Endothelial cell (in vitro differentiated cells): ENCODE measurements at places on chromosomes 12 and 14.

DNA sequence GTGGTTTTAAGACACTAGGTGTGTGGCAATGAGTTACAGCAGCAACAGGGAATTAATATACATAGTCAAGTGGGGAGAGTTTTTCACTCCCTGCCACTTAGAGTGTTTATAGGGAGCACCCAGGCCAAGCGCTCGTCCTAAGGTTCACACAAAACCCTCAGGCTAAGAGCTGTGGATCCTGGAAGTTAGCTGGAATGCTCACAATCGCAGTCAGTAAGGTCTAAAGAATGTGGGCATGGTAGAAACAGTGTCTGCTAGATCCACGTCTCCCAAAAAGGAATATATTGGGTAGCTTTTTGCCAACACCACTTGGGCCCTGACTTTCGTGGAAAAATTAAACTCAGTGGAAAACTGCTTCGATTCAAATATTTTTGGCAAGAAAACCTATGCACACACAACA is 36.6 kb downstream of the STAB2 start:
- DNase-seq: no peak
- H3K4me3 ChIP-seq: no peak overlapping the region
- H3K4me1 ChIP-seq: peaks cover 6% of the 10 kb centered on the region
- no peak overlapping the region for H3K27ac ChIP-seq

DNA sequence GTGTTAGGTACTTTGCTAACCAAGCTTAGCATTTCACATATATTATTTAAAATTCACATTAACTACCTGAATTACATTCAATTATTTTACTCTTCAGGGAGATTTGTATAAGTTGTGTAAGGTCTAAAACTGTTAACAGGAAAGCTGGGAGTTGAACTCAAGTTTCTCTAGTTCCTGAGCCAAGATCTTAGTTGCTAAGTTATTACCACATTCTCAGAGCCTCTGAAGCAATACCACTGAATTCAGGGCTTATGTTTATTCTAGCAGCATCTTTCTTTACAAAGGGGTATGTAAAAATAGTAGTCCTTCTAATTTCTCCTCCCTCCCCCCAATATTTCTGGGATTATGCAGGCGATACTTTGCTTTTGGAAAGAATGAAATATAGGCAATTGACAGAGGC is 786.8 kb downstream of the DIO2 start:
- H3K27ac ChIP-seq: no peak overlapping the region
- DNase-seq: no peak
- H3K4me3 ChIP-seq: no peak overlapping the region
- H3K27me3 ChIP-seq: no peaks in the 10 kb centered on the region

DNA sequence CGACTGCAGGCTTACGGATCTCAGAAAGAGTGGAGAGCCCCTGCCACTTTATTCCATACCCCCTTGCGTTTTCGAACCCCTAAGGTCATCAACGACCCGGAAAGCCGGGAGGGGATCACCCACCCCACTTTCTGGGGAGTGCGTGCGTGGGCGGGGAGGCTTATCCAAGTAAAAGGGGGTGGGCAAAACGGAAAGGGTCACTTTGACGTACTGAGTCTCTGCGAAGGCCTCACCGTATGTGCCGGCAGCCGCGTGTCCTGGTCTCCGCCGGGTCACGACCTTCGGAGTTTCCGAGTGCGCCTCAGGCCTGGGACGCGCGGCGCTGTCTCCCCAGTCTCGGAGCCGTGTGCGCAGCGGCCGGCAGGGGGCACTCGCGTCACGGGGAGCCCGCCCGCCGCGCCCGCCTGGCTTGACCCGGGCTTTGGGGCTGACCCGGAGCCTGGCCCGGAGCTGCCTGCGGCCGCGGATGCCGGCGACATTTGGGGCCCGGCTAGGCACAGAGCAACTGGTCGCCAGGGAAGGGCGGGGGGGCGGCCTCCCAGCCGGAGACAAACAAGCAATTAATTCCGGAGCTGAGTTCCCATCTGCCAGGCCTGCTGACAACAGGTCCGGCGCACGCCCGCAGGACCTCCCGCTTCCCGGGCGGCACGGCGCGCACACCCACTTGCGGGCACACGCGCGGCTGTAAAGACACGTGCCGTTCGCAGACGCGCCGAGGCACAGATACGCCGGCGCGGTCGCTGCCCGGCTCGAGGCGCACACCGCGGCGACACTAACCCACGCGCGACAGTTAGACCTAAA is 890 bp upstream of the KIF26A start:
- H3K4me1 ChIP-seq: peaks cover 12% of the 10 kb centered on the region
- H3K36me3 ChIP-seq: no peaks in the 10 kb centered on the region
- DNase-seq: peak; percentile 94
- H3K27me3 ChIP-seq: peaks cover 16% of the 10 kb centered on the region

GRCh38 chr14:82138431-82138830 is 604.8 kb upstream of the SEL1L start:
- no peak overlapping the region for H3K4me3 ChIP-seq
- H3K27me3 ChIP-seq: no peaks in the 10 kb centered on the region
- no peak overlapping the region for H3K27ac ChIP-seq
- peaks cover 3% of the 10 kb centered on the region for H3K36me3 ChIP-seq
- H3K4me1 ChIP-seq: no peaks in the 10 kb centered on the region

- H3K4me3 ChIP-seq: peak overlapping the region; percentile 99
- DNase-seq: no peak
- peak overlapping the region; percentile 81 for H3K27ac ChIP-seq
- H3K36me3 ChIP-seq: peaks cover 22% of the 10 kb centered on the region
- peaks cover 33% of the 10 kb centered on the region for H3K27me3 ChIP-seq
Observed at GRCh38 chr12:67651132-67651695, 2.7 kb downstream of the DYRK2 start.

GRCh38 chr14:21317398-21317797 is 37.5 kb downstream of the RPGRIP1 start:
- DNase-seq: no peak
- H3K27ac ChIP-seq: no peak overlapping the region
- H3K4me1 ChIP-seq: peaks cover 14% of the 10 kb centered on the region
- H3K4me3 ChIP-seq: no peak overlapping the region

GRCh38 chr14:32341947-32342846 is 13.1 kb downstream of the AKAP6 start:
- H3K27me3 ChIP-seq: no peaks in the 10 kb centered on the region
- H3K4me3 ChIP-seq: no peak overlapping the region
- no peaks in the 10 kb centered on the region for H3K36me3 ChIP-seq
- peaks cover 4% of the 10 kb centered on the region for H3K4me1 ChIP-seq
- no peak for DNase-seq
- no peak overlapping the region for H3K27ac ChIP-seq

DNA sequence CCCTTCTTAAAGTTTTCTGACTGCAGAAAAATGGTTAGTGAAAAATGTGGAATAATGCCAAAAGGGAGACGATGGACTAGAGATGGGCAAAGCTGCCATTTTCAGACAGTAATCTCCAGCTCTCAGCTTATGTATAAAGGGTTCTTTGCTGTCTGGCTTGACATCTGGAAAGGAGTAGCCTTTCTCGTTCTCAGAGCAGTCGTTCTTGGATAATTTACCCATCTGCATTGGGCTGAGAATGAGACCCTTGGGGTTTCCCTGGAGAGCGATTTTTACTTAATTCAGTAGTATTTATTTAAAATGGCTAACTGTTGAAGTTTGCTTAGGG is 1.2 kb downstream of the NUDT4 start:
- peak overlapping the region; percentile 99 for H3K4me3 ChIP-seq
- H3K27ac ChIP-seq: peak overlapping the region; percentile 95
- peaks cover 6% of the 10 kb centered on the region for H3K27me3 ChIP-seq
- H3K36me3 ChIP-seq: peaks cover 9% of the 10 kb centered on the region
- DNase-seq: no peak

DNA sequence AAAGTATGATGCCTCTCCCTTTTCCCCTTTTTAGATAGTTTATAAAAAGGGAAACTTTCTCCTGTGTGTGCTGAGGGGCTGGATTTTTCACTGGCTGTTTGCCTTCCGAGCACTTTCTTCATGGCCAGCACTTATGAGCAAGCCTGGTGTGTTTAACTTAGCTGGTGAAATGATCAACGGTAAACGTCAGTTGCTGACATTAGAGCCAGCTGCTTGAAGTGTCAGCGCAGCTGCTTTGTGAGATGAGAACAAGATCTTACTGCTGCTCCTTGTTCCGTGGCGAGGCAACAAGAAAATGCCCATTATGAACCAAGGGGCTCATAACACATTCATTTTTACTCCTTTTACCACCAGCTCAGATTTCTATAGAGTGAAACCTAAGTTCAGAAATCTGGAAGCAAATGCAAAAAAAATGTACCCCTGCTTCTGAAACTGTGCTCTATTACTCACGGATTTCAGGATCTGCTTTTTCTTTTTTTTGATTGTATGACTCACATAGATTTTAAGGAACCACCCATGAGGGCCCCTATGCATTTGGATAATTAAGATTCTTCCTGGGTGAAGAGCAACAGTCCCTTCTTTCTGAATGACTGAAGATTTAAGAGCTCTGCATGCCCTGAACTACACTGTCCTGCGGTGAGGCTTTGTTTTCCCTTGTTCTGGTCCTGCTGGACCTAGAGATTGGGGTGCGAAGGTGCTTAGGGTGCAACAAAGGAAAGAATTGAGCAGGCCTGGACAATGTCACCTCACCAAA is 74.3 kb upstream of the CPM start:
- H3K27ac ChIP-seq: no peak overlapping the region
- no peak for DNase-seq
- peaks cover 5% of the 10 kb centered on the region for H3K4me1 ChIP-seq
- H3K27me3 ChIP-seq: no peaks in the 10 kb centered on the region
- no peaks in the 10 kb centered on the region for H3K36me3 ChIP-seq

GRCh38 chr12:45670346-45671065 is 59.0 kb upstream of the ARID2 start:
- no peak overlapping the region for H3K4me3 ChIP-seq
- DNase-seq: no peak
- H3K4me1 ChIP-seq: no peaks in the 10 kb centered on the region
- no peak overlapping the region for H3K27ac ChIP-seq
- H3K36me3 ChIP-seq: no peaks in the 10 kb centered on the region
- H3K27me3 ChIP-seq: no peaks in the 10 kb centered on the region

- no peak for DNase-seq
- H3K4me1 ChIP-seq: peaks cover 12% of the 10 kb centered on the region
- no peaks in the 10 kb centered on the region for H3K36me3 ChIP-seq
- no peak overlapping the region for H3K27ac ChIP-seq
- H3K4me3 ChIP-seq: no peak overlapping the region
- peaks cover 3% of the 10 kb centered on the region for H3K27me3 ChIP-seq
Observed at GRCh38 chr12:116528065-116528464, 31.1 kb upstream of the MAP1LC3B2 start.

GRCh38 chr12:71896205-71896882 is 42.3 kb upstream of the TPH2 start:
- DNase-seq: no peak
- H3K4me1 ChIP-seq: no peaks in the 10 kb centered on the region
- H3K27me3 ChIP-seq: no peaks in the 10 kb centered on the region
- no peaks in the 10 kb centered on the region for H3K36me3 ChIP-seq
- no peak overlapping the region for H3K4me3 ChIP-seq
- no peak overlapping the region for H3K27ac ChIP-seq

DNA sequence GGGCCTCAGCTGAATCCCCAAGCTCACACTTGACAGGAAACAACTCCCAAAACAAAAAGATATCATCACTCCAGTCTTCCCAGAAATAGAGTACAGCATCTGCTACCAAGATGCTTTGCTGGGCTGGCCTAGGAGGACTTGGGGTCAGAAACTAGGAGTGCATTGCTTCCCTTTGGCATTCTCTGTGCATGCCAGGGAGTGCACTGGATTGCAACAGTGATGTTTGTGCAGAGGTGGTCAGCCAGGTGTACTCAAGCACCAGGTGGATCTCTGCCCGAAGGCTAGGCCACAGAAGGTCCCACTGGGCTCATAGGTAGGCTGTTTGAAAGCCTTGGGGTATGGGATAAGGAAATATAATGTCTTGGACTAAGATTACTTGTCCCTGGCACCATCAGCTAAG is 51.1 kb downstream of the RAB35 start:
- no peak overlapping the region for H3K27ac ChIP-seq
- H3K4me3 ChIP-seq: no peak overlapping the region
- H3K27me3 ChIP-seq: no peaks in the 10 kb centered on the region
- H3K36me3 ChIP-seq: no peaks in the 10 kb centered on the region

DNA sequence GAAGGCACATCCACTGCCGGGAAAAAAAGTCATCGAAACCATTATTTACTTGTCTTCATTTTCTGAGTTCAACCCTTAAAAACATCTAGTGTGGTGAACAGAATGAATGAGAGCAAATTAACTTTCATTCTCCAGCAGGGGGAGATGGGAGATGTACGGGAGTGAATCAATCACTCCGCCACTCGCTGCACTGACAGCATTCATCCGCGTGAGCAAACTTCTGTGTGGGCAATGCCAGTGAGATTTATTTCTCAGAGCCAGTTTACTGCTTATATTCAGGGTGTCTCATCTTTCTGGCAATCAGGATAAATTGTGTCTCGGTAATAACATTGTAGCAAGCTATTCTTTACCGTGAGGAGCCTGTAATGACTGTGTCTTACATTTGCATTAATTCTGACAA is 463.6 kb upstream of the MIS18BP1 start:
- H3K4me3 ChIP-seq: no peak overlapping the region
- DNase-seq: peak; percentile 9
- H3K36me3 ChIP-seq: no peaks in the 10 kb centered on the region

GRCh38 chr12:12319451-12320183 is 30.4 kb downstream of the MANSC1 start:
- H3K36me3 ChIP-seq: peaks cover 3% of the 10 kb centered on the region
- DNase-seq: no peak

- DNase-seq: no peak
- H3K36me3 ChIP-seq: peaks cover 4% of the 10 kb centered on the region
- no peak overlapping the region for H3K27ac ChIP-seq
- H3K4me3 ChIP-seq: no peak overlapping the region
- H3K4me1 ChIP-seq: no peaks in the 10 kb centered on the region
Observed at GRCh38 chr14:55838529-55839052, 258.6 kb downstream of the KTN1 start.

- peaks cover 2% of the 10 kb centered on the region for H3K27me3 ChIP-seq
- H3K27ac ChIP-seq: no peak overlapping the region
- H3K4me3 ChIP-seq: no peak overlapping the region
- H3K4me1 ChIP-seq: no peaks in the 10 kb centered on the region
Observed at GRCh38 chr14:96931751-96932150, 134.6 kb downstream of the VRK1 start.

GRCh38 chr12:132062481-132062880 is 81.6 kb downstream of the DDX51 start:
- no peak for DNase-seq
- no peak overlapping the region for H3K4me3 ChIP-seq
- peaks cover 13% of the 10 kb centered on the region for H3K27me3 ChIP-seq
- no peak overlapping the region for H3K27ac ChIP-seq

- no peaks in the 10 kb centered on the region for H3K36me3 ChIP-seq
- no peak overlapping the region for H3K4me3 ChIP-seq
- H3K27me3 ChIP-seq: no peaks in the 10 kb centered on the region
- H3K27ac ChIP-seq: no peak overlapping the region
- peaks cover 7% of the 10 kb centered on the region for H3K4me1 ChIP-seq
- no peak for DNase-seq
Observed at GRCh38 chr14:76941946-76942805, 86.3 kb downstream of the IRF2BPL start.
